Naive thymus-derived CD4-positive, alpha-beta T cell (primary cell): ENCODE measurements at places on chromosomes 7 and 10. TPM values are rescaled to one million over a fixed set of nuclear protein-coding genes. Genes with fewer than 3 reads are reported as not detected.

- peak; percentile 89 for DNase-seq
These were observed at the start of gene AOAH for GRCh38 chr7:36723951-36724664. AOAH (minus strand) TSS chr7:36724494; CDS start chr7:36724148, 346 bp downstream.

GRCh38 chr7:116087291-116087690, 56.7 kb upstream of the TFEC start:
- no peak for DNase-seq

- no peak for DNase-seq
These were observed 312.0 kb downstream of the DPP6 start for GRCh38 chr7:154364170-154364569.

The TSPAN33 gene
- 3.0 TPM for total RNA-seq

DNA sequence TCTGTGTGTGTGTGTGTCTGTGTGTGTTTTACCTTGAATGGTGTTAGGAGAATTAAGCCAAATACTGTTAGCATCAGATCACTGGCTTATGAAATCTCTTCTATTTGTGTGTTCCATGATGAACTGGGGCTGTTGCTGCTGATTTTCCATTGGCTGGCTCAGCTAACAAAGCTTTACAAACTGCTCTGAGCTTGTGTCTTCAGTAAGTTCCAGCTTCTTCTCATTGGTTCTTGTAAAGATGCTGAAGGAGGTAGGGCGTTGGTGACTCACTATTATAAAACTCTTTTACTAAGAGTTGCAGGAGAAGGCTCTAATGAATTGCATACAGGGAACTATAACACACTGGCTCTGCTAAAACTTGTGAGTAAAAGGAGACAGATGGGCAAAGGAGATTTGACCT, 136.4 kb upstream of the PRKCQ start:
- DNase-seq: no peak

GRCh38 chr7:130452951-130453350, 12.1 kb upstream of the CEP41 start:
- DNase-seq: no peak

- DNase-seq: no peak
These were observed 282.8 kb downstream of the RPS24 start for GRCh38 chr10:78316451-78316931.

The HMX3 gene
- total RNA-seq: not detected in 2 replicates

DNA sequence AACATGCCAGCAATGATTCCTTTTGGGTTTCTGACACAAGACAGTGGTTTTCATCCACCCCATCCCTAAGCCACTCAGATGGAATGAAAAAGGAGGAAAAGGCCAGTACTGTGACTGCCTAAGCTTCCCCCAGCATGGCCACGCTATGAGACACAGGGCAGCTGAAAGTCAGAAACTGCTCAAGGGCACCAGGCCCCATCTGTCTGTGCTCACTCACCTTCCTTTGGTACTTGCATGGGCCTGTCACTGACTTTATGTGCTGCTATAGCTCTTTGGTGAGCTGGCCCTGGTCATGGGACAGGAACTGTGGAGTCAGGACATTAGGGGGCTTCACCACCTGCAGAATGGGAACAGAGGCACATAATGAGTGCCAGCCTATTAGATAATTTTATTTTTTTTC, 21.2 kb upstream of the ACSM6 start:
- DNase-seq: no peak

The SLC37A3 gene
- total RNA-seq: 48.4 TPM

GRCh38 chr7:98668255-98668654, 51.2 kb downstream of the NPTX2 start:
- DNase-seq: no peak

The CYP51A1 gene
- 34.6 and 36.6 TPM in 2 replicates for total RNA-seq

GRCh38 chr7:55387062-55387965, 22.2 kb downstream of the LANCL2 start:
- DNase-seq: no peak

GRCh38 chr7:85529831-85530230, 343.0 kb upstream of the SEMA3D start:
- DNase-seq: no peak

DNA sequence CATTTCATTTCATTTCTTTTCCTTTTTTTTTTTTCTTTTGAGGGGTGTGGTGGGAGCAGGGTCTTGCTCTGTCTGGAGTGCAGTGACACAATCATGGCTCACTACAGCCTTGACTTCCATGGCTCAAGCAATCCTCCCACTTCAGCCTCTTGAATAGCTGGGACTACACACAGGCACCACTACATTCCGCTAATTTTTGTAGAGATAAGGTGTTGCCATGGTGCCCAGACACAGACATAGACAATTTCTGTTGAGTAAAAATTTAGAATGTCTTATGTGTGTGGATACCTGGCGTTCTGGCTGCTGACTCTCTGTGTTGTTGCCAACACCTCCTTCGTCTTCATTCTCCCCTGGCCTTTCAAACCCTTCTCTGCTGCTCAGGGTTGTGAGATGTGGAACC, 54.0 kb upstream of the PRSS58 start:
- DNase-seq: no peak

GRCh38 chr7:80302078-80302477, 167.4 kb downstream of the GNAI1 start:
- DNase-seq: no peak

The CABCOCO1 gene
- total RNA-seq: not detected

DNA sequence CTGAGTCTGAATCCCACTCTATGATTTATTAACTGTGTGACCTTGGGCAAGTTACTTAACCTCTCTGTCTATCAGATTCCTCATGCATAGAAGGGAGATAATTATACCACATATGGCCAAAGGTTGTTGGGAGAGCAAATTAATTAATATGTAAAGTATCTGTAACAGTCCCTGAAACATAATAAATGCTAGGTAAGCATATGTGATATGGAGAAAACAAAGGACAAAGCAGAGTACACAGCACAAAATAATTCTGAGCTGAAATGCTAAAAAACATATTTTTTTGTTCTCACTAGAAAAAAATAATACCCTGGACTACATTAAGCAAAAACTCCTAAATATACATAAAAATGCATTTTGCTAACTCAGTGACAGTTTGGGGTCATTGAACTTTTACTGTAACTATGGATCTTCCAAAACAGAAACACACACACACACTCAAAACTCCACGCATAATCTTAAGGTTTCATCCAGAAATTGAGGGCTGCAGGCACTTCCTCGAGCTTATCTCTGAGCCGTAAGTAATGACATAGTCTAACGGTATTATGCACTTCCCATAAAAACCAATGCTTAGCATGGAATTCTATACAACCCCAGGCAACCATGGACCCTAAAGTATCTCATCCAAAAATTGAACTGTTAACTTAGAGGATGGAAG, 201.7 kb upstream of the PTN start:
- DNase-seq: no peak

The MRC1 gene
- total RNA-seq: 0.05 TPM in 1 of 2 replicates, not detected in the other

The UPP1 gene
- total RNA-seq: 143 TPM

GRCh38 chr7:47418601-47419309, 163.2 kb downstream of the TNS3 start:
- no peak for DNase-seq

DNA sequence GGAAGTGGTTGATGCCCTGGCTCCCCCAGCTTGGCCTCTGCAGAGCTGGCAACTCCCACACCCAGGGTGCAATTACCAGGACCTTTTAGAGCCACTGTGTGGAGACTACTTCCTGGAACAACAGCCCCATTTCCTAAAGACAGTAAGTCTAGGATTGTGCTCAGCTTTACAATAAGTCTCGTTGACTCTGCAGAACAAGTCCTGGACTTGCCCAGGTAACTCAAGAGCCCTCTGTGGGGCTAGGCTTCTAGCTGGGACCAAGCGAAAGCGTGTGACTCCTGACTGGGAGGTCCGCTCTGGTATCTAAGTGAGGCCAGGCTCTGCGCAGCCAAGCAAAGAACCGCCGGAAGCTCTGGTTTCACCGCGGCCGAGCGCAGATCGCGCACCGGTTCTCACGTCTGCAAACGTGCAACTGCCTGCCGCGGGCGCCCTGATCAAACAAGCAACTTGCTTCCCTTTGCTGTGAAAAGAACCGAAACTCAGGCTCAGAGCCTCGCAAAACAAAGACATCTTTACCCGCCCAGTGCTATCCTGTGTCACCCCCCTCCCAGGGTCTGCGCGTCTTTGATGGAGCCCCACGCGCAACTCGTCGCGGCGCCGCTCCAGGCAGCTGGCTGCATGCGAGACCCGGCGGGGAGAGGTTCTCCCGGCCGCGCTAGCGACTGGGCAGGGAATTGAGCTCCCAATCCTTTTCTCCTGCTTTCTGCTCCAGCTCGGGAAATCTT, 4.4 kb upstream of the PDLIM1 start:
- DNase-seq: peak; percentile 21

DNA sequence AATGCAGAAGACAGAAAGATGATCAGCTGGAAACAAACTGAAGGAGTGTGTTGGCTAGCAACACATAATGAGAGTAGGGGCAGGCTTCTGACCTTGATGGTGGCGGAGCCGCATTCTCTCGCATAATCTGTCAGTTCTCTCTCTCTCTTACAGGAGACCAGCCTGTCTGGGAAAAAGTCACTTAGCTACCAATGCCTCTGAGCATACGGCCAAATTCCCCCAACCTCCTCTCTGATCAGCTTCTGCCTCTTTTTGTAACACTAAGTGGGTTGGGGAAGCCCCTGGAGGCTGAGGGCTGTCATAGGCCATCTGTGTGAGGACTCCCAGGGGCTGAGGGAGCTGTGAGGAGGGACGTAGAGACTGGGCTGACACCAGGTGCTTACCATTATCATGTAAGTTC, 104.6 kb downstream of the HIPK2 start:
- no peak for DNase-seq

The PCLO gene
- 0.10 TPM for total RNA-seq

DNA sequence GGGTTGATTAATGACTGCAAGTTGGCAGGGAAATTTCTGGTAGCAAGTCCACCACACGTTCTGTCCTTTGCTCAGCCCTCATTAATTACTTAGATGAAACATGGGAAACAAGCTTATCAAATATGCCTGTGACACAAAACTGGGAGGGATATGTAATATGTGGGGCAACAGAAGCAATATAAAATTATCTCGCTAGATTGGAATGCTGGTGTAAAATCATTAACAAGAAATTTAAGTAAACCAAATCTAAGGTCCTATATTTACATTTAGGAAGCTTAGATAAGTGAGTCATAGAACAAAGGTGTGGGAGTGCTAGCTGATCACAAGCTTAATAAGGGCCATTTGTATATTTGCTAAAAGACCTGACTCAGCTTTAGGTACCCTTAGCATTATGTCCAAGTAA, 23.5 kb downstream of the TRPV5 start:
- DNase-seq: no peak

The FXYD4 gene
- total RNA-seq: not detected in 2 replicates
